KBM-7 (cell line): ENCODE measurements at places on chromosomes 2 and 18.

DNA sequence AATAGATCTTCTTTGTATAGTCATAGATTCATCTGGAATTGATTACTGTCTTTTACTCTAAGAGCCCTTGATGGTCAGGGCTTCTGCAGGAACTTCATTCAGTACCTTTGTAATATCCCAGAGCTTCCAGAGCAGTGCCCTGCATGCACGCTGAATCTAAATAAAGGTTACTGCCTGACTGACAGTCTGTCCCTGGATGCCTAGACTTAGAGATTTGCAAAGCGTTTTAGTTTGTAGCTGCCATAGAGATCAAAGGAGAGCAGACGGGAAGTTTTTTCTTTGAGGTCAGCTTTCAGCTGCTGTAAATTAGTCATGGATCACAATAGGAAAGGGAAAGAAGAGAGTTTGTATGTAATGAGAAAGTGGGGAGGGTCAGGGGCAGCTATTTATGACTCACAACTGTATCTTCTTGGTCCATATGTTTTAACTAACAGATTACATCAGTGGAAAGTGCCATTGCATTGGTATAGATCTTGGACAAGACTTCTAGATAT lies 45.2 kb upstream of the NYAP2 start:
- no peak for DNase-seq

DNA sequence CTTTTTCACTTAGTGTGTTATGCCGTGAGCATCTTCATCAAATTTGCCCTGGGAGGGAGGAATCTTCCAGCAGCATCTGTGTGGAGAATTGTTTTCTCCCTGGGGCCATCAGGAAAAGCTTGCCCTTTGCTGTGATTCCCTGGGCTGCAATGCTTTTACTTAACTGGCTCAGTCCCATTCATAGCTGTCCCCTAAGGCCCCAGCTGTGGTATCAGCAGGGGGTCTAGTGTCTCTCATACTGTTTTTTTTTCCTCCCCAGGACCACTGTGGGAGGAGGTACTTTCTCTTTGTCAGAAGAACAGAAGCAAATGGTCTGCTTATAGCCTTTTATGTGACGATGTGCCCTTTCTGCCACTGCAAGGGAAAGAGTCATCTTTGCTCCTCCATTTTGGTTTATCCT lies 176.8 kb upstream of the CELF4 start:
- no peak for DNase-seq

- DNase-seq = no peak
Measured at GRCh38 chr18:8814206-8814605, 108.8 kb downstream of the MTCL1 start.

GRCh38 chr2:101231937-101232730 lies 20.6 kb upstream of the CNOT11 start:
- DNase-seq = no peak

GRCh38 chr18:10860382-10860781 lies 289.0 kb downstream of the PIEZO2 start:
- no peak for DNase-seq

GRCh38 chr2:30122362-30122761 lies 24.4 kb upstream of the YPEL5 start:
- DNase-seq = no peak

- peak; percentile 16 for DNase-seq
Measured at GRCh38 chr2:160294339-160294803, 94.3 kb upstream of the ITGB6 start.

DNA sequence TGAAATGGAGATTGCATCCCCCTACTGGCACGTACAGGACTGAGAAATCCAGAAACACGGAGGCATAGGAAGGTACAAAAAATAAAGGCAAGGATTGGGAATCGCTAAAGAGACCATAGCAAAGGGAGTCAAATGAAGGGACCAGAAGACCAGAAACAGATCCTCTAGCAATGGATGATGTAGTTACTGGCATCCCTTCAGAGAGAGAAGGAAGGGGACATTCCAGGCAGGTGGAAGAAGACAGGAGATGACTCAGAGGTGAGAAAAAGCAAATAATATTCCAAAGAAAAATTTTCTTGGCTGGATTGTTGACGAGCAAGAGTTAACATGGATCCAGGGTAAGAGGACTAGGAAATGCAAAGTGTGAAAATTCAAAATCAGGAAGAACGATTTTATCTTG lies 78.4 kb upstream of the FZD7 start:
- no peak for DNase-seq

DNA sequence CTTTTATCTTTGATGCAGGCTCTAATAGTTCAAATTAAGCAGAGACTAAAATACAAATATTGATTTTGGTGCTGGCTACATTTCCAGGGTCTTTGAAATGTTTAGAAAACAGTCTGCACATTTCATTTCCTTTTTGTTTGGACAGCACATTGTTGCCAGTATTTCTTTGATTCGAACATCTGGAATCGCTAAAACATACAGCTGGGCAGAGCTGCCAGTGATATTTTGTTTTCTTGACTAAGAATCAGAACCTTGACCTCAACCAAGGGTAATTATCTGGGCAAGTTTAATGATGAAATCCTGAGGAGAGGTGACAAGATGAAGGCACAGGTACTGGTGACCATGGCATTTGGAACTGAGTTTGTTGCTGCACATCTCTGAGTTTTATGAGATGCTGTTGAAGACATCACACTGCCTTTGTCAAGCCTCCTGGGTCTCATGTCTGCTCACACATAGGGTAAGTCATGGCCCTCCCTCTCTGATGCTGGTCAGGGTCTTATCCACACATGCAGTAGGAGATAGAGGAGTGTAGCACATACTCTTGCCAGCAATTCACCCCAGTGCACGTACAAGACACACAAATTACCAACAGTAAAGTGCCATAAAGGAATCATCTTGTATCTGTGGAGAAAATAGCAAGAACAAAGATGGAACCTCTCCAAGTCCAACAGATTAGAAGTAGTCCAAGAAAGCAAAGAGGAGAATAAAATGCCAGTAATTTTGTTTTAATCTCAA lies 391.9 kb downstream of the RND3 start:
- DNase-seq = no peak

- peak; percentile 90 for DNase-seq
Measured at GRCh38 chr2:152594022-152594766, 123.1 kb downstream of the PRPF40A start.

DNA sequence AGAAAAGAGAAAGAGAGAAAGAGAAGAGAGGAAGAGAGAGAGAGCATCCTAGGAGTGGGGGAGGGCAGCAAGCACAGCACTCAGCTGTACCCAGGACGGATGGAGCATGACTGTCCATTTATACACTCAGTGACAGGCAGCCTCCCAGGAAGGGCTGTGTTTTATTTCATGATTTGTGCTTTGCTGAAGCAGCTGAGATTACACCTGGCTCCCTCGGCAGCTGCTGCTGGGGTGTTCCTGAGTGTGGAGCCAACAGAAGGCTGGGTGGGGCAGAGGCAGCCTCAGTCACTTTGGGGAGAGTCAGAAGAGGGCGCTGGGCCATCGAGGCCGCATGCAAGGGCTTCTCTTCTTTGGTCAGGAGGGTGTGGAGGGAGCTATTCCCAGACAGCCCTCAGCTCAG lies 47.8 kb upstream of the TEX51 start:
- no peak for DNase-seq

- DNase-seq = no peak
Measured at GRCh38 chr2:110153416-110153815, 37.8 kb upstream of the MALL start.

- no peak for DNase-seq
Measured at GRCh38 chr2:120455390-120455789, 109.5 kb downstream of the INHBB start.

- no peak for DNase-seq
Measured at GRCh38 chr2:13919981-13920382, 712.5 kb upstream of the LRATD1 start.

- no peak for DNase-seq
Measured at GRCh38 chr2:65554765-65555591, 122.6 kb upstream of the SPRED2 start.
